ENCODE measurements at places on chromosomes 7 and 10.

- no peak for DNase-seq
These were observed 89.5 kb upstream of the AUTS2 start for GRCh38 chr7:69508736-69509135.

DNA sequence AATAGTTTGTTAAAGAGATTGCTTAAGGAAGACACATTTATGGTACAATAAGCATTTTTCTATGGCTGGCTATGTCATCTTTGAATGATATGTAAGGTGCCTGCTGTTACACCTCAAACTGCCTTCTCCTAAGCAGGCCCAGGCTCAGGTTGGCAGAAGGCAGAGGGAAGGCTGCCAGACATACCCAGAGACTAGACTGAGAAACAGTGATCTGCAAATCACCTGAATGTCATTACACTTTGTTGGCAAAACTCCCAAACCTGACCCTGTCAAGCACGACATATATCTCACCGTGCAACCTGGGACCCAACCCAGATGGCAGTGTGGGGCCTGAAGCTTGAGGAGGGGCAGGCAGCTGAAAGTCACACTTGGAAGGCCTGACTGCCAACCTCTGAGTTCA is 136.6 kb upstream of the TARP start:
- DNase-seq, result no peak

- no peak for DNase-seq
These were observed 330.0 kb upstream of the C7orf33 start for GRCh38 chr7:148260599-148260998.

DNA sequence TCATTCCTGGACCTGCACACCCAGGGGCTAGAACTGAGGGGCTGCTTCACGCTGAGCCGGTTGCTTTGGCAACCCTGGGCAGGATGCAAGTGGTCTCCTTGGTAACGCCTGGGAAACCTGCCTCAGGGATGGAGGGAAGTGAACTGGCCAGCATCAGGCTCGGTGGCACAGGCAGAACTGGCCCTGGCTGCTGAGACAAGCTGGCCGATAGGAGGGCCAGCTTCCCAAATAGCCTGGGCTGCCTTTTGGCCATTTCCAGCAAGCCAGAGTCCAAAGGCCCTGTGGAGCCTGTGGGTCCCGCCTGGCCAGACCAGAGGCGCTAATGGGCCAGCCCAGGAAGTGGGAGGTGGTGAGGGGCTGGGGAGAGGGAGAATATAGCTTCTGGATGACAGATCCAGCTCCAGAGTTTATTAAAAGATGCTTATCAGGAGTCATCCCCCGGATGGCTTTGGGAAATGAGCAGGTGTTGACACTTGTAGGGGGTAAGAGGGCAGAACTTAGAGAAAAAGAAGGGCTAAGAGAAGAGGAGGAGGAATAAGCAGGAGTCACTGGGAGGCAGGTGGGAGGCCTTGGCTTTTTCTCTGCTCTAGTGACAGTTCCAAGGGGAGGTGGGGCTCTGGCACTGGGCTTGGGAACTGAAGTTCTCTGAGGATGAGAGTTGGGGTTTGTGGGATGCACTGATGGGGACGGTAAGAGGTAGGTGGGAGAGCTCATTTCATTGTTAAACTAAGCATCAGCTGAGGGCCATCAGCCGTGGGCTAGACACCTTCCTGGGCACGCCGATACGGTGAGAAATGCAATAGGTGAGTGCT is 9.6 kb downstream of the NEURL1 start:
- DNase-seq, result no peak

- DNase-seq, result no peak
These were observed 173.0 kb upstream of the ADCY1 start for GRCh38 chr7:45401155-45401554.

DNA sequence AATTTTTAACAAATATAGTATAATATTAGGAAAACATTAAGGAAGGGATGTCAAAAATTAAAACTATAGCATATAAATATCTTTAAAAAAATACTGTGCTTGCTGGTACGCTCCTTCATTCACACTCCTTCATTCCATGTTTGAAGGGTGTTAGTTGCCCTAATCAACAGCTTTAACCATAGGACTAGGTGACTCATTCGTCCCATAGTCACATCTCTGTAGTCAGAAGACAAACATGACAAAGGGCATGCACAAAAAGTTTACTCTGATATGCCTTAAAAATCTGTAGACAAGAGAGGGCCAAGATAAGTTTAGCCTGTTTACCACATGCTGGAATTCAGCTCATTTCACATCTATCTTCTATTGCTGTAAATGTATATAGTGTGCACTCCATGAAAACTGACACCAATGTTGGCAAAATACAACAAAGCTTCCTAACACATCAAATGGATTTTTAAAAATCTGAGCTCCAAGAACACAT is 646 bp downstream of the FAM13C start:
- DNase-seq, result peak; percentile 7

DNA sequence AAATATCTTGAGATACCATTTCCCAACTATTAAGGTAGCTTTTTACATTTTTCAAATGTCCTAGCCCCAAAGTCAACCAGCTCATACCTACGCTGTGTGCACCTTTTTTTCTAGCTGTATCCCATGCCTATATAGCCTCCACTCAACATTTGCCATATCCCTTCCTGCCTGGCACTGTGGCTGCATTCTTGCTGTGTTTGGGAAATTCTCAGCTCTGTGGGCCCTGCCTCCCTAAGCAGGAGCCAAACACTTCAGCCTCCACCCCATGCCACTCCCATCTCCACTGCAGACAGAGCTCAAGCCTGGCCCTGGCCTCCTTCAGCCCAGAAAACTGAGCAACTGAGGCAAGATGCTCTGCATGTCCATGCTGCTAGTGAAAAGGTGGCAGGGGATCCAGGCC is 141.3 kb downstream of the RAB11FIP2 start:
- DNase-seq, result no peak

DNA sequence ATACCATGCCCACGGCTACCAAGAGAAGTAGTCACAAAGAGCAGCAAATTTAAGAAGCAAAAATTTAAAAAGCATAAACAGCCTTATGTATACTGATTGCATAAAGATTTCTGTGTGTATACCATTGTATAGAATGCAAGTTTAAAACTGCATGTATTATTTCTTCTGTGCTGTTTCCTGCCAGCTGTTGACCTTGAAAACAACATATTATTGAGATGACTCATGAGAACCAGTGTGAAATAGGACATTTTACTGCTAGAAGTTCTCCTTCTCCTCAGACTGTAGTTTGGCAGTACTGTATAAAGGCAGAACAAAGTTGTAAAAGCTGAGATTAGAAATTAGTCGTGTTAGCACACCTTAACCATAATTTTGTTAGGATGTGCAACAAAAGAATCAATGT is 42.3 kb upstream of the SGCE start:
- peak; percentile 86 for DNase-seq

DNA sequence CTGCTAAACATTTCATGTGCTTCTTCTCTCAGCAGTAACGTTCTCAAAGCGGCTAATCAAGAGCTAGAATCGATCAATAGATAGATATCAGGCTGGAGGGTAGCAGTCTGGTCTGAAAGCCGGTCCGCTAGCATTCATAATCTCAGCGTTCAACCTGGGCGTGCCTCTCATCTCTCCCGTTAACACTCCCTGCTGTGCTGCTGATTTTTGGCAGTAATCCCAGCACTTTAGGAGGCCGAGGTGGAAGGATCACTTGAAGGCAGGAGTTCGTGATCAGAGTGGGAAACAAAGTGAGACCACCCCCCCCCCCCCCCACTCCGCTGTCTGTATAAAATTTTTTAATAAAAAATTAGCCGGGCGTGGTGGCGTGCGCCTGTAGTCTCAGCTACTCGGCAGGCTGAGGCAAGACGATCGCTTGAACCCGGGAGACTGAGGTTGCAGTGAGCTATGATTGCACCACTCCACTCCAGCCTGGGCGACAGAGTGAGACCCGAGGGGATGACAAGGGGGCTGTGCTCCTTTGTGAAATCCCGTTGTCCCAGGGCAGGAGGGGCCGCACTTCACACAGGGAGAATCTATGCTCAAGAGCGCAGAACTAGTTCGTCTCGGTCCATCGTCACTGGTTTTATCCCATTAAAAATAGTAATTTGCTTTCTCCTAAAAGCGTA is 624 bp upstream of the CEP55 start:
- DNase-seq, result peak; percentile 66

- no peak for DNase-seq
These were observed 100.3 kb downstream of the TRRAP start for GRCh38 chr7:98978672-98979071.

GRCh38 chr7:112006071-112006470 is 200.1 kb downstream of the DOCK4 start:
- no peak for DNase-seq

DNA sequence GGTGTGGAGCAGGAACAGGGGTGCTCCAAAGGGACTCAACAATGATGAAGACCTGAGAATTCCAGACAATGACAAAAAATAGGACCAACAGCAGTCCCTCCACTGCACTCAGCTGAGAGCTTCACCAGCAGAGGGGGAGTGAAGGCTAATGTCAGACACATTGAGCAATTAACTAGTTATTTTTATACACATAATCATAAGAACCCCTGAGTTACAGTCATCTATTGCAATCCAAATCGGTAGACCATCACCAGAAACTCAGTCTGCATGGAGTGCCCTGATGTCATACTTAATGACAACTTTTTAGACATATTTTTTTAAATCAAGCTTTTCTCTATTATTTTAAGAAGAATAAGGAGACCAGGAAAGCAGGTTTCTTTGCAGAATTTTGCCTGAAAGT is 30.6 kb upstream of the IKZF1 start:
- no peak for DNase-seq

GRCh38 chr7:153034791-153035190 is 275.2 kb downstream of the ACTR3B start:
- no peak for DNase-seq

GRCh38 chr7:23356726-23357125 is 57.6 kb downstream of the MALSU1 start:
- DNase-seq, result peak; percentile 62

DNA sequence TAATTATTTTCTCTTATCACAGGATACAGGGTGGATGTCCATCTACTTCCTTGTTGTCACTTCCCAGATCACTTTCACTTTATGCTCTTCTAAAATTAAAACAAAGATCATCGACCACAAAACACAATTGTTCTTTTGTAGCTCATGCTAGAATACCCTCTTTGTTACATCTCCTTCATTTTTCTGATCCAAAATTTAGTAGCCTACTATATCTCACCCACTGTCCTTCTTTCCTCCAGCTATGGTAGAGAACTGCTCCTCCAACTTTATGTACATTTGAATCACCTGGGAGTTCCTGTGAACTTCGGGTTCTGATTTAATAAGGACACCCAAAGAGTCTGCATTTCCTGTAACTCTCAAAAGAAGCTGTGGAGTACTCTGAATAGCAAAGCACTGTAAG is 1.2 kb upstream of the AHR start:
- DNase-seq, result peak; percentile 30

DNA sequence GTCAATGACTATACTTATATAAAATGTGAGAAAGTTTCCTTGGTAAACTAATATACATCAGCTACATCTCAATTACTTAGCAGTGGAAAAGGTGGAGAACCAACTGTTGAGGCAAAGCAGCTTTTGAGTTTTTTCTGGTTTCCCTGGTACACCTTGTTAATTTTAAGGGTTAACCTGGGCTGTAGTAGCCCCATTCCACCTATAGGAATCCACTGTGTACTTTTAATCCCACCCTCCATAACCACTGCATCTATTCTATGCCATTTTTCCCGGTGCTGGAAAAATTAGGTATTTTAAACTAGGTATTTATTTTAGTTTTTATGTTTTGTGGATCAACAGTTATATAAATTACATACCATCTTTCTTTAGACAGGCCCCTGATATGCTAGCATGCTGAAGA is 42.4 kb downstream of the NRBF2 start:
- no peak for DNase-seq

DNA sequence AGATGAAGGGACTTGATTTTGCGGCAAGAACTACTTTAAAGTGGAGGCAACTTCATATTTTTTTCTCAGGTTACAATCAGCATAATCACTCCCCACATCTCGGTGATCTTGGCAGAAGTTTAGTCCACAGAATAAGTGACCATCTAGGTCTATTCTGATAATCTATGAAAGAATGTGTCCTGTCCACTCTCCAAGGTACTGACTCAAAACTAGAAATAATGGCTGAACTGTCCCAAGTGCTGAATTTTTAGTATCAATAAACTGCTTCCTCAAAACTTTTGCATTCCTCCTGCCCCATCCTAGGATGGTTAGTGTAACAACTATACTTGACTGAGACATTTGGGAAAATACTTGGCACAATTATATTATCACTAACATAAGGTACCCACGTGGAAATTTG is 10.9 kb upstream of the CHRM2 start:
- DNase-seq, result peak; percentile 47

DNA sequence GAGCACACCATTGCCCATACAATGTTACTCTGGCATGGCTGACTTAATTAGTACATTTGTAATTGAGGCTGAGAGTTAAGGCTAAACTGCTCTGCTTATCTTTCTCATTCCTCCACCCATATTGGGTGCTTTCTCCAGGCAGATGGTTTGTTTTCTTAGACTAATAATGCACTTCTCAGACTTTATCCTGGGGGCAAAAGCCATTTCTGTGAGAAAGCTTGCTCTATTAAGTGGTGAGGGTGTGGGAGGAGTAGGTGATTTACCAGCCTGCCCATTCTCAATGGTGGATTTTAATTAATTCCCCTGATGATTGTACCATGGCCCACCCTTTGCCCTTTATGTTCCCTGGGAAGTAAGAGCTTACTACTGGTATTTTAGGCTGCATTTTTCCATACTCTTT is 174.8 kb downstream of the FOXP2 start:
- no peak for DNase-seq

GRCh38 chr10:105699504-105699903 is 1058.4 kb downstream of the SORCS3 start:
- DNase-seq, result no peak

GRCh38 chr7:23268167-23268566 is 21.6 kb downstream of the GPNMB start:
- no peak for DNase-seq

- DNase-seq, result peak; percentile 69
These were observed 6.4 kb upstream of the GPR22 start for GRCh38 chr7:107463139-107464078.

DNA sequence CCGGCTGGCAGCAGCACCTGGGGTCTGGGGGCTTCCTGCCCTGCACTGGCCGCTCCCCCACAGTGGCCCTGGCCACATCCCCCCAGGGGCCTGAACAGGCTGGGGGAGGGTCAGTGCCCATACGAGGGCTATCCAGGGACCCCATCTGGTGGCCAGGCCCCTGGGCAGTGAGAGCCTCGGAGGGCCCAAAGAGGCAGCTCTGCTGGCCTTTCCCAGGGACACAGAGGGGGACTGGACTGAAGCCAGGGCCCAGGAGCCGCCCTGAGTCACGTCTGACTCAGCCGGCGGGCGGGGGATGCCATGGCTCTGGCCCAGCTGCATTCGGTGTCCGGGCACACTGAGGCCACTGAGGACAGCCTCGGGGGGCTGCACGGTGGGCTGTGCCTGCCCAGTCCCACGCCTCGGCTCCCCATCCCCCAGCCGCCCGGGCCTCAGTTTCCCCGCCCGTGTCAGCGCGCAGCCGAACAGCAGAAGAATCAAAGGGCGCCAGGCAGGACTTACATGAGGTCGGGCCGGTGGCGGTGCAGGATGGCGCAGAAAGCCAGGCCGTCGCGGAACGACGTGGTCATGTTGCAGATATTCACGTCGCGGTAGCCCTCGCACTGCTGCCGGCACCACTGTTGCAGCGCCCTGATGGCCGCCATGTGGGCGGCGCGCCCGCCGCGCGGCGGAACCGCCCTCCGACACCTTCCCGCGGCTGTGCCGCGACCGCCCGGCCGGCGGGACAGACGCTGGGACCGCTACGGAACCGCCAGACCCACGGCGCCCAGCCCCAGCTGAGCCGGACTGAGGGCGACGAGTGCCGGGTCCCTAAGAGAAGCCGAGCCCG is at the start of gene MICALL2:
Gene MICALL2 (minus strand): TSS at position 788 of the 829 bp plus-strand sequence. CDS start 144 bp downstream, at position 644.
- DNase-seq, result peak; percentile 96

GRCh38 chr10:15322356-15322755 is 48.7 kb downstream of the FAM171A1 start:
- DNase-seq, result no peak

GRCh38 chr10:11602919-11603523 is 8.4 kb downstream of the USP6NL start:
- no peak for DNase-seq
